ENCODE measurements at places on chromosomes 4 and X.
A peak's percentile ranks its signal among the peaks of the same experiment; 100 is the strongest.

DNA sequence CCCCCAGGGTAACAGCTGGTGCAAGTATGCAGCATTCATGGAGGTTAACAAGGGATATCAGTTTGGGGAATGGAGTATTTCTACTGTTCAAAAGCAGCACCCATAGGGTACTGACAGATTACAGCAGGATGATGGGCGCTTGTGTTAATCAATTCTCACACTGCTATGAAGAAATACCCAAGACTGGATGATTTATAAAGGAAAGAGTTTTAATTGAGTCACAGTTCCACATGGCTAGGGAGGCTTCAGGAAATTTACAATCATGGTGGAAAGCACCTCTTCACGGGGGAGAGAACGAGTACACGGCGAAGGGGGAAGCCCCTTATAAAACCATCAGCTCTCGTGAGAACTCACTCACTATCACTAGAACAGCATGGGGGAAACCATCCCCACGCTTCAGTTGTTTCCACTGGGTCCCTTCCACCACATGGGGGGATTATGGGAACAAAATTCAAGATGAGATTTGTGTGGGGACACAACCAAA lies 64.1 kb downstream of the TNIP2 start:
- DNase-seq, result no peak

DNA sequence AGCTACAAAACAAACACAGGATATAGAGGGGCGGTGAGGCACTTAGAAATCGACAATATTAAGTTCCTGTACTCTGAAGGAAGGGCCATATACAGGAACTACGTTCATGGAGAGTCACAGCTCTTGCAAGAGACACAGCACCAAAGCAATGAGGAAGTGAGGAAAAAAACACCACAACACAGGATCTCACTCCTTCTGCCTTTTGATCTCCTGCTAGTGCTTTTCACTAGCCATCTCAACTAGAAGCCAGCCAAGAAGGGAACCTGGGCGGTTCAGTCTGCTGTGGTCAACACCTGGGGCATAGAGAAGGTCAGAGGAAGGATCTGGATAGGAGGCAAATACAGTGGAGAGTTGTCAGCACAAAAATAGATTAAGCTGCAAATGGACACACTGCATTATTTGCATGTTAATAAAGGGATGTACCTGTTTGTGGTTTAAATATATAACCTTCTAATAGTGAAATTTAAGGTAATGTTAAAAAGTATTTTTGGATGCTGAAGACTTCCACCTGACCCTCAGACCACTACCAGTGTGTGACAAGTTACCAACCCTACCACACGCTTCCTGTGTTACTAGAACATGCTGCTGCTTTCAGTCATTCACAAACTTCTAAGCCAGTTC lies 104.6 kb downstream of the DTHD1 start:
- peak; percentile 18 for DNase-seq

GRCh38 chr4:9685692-9686091 lies 95.7 kb upstream of the DRD5 start:
- no peak for DNase-seq

DNA sequence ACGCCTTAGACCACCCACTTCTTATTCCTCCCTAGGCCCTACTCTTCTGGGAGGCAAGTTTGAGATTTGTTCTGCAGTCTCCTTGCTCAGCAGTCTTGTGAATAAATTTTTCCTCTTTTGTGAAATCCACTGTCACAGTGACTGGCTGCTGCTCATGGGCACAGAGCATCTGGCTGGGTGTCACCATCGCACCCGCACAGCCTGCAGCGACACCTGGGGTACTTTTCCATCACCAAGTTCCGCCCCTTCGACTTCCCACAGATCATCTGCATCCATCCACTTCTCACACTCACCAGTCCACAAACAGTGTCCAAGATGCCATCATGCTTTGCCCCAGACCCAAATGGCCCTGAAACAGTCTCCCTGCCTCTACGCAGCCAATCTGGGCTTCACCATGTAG lies 36.4 kb upstream of the AFAP1 start:
- DNase-seq, result no peak

DNA sequence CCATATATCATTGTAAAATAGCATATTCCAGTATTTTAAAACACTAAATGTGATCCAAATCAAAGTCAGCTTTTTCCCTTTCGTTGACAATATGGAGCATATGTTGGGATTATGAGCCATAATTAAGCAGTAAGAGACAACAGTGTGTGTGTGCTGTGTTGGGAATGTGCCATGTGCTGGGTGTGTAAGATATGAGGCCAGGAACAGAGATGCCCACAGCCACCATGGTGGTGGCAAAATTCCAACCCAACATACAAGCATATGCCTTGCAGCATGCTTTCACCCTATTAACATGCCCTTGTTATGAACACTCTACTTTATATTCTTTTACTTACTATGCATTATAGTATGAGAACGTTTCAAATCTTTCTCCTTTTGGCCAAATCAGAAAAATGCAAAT lies 1560.4 kb upstream of the TENM3 start:
- no peak for DNase-seq

- no peak for DNase-seq
Observed at GRCh38 chrX:31132821-31133241, 61.0 kb upstream of the FTHL17 start.

DNA sequence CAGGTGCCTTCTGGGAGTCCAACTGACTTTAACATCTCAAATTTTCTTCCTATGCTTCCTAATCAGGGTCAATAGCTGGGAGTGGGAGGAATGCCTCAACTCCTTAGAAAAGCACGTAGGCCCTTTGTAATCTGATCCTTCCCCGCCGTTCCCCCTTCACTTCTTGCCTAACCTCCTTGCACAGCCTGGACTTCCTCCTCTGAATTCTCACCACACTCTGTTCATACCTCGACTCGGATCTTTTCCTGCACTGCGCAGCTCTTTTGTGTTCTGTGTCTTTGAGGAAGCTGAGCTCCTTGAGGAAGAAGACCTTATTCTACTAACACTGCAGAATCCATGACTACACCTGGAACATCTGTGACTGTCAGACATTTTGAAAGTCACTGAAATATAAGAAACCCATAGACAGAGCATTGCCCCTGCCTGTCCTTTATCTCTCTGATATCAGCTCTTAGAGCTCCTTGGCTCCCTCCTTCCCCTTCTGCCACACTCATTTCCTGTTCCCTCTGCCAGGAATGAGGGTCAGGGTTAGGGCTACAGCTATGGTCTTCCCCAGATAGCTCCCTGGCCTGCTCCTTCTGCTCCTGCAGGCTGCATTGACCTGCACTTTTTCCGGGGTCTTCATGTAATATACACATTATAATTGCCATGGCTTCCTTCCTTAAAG lies 140.2 kb upstream of the LDB2 start:
- no peak for DNase-seq

DNA sequence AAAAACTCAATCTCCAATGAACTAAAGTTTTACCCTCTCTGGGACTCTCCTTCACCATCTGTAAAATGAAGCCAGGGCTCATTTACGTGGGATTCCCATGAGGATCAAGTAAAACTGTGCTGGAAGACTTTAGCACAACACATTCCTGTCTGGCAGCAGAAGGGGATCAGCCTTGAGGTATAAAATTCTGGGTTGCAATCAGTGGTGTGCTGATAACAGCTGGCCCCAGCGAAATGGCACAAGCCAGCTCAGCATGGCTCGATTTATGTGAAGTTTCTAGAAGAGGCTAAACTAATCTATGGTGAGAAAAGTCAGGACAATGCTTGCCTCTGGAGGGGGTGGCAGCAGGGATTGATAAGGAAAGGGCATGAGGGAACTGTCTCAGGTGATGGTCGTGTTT lies 28.4 kb downstream of the ZNF630 start:
- DNase-seq, result no peak

DNA sequence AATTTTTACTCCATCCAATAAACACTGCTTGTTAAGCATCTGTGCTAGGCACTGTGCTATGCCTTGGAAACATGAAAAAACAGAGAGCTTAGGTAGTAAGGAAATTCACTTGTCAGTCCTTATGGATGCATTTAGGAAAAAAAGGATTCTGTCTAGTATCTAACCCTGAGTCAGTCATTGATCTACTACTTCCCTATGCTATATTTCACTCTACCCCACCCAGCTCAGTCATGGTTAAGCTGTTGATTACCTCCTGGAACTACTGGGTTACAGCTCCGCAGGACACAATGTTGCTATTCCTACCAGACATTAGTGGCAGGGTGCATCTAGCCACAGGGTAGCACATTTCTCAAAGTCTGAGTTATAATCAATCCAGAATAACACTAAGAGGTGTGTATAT lies 2.9 kb upstream of the USP53 start:
- no peak for DNase-seq

DNA sequence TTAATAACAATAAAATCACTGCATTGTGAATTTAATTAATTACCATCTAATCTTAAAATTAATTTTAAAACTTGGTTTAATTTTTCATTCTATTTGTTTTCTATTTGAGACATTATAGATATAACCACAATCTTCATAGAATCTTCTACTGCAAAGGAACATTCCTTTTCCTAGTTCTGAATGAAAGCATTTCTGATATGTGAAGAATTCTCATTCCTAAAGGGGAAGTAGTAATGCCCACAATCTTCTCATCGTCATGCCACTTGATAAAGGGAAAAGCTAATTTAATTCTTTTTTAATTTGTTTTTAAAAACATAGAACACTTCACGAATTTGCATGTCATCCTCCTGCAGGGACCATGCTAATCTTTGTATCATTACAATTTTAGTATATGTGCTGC lies 23.7 kb downstream of the MGARP start:
- DNase-seq, result no peak

DNA sequence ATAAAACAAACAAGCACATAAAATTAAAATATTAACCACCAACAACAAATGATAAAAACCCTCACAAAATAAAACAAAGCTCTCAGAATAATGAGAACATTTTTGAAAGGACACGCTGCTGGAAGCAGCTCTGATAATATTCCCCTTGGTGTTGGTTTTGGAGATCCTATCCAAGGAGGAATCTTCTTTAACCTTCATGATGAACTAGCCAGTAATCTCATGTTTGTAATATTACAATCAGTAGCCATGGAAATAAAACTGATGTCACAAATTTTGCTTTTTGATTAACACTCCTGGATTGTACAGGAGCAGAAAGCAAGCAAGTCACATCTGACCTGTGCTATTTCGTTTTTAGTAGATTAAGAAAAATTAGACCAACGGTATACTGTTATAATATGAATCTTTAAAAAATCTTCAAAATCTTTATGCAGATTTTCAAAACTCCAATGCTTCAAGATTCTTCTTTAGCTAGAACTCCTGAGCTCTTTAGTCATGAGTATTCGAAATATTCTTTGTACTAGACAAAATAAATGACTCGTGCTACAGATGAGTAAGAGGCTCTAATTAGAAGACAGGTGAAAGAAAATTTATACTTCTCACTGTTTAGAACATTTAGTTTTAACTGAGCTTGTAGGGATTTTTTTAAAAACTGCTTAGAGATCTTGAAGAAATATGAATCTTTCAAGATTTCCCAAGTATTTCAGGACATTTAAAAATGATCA lies 154.1 kb downstream of the RASL11B start:
- DNase-seq, result no peak

DNA sequence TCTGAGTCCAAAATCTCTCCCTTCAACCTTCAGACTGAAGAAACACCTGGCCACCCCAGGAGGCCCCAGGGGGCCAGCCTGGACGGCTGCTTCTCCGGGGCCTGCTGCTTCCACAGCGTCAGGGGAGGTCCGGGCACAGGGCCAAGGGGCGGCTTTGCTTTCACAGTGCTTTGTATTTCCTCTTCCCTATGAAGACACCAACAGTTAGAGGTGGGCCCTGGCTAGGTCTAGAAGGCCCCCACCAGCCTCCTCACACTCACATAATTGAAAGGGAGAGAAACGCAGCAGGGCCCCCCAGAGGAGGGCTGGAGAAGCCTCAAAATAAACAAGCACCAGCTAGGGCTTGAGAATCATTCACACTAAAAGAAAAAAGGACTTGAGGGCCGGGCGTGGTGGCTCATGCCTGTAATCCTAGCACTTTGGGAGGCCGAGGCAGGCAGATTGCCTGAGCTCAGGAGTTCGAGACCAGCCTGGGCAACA lies 17.8 kb downstream of the SCD5 start:
- no peak for DNase-seq

DNA sequence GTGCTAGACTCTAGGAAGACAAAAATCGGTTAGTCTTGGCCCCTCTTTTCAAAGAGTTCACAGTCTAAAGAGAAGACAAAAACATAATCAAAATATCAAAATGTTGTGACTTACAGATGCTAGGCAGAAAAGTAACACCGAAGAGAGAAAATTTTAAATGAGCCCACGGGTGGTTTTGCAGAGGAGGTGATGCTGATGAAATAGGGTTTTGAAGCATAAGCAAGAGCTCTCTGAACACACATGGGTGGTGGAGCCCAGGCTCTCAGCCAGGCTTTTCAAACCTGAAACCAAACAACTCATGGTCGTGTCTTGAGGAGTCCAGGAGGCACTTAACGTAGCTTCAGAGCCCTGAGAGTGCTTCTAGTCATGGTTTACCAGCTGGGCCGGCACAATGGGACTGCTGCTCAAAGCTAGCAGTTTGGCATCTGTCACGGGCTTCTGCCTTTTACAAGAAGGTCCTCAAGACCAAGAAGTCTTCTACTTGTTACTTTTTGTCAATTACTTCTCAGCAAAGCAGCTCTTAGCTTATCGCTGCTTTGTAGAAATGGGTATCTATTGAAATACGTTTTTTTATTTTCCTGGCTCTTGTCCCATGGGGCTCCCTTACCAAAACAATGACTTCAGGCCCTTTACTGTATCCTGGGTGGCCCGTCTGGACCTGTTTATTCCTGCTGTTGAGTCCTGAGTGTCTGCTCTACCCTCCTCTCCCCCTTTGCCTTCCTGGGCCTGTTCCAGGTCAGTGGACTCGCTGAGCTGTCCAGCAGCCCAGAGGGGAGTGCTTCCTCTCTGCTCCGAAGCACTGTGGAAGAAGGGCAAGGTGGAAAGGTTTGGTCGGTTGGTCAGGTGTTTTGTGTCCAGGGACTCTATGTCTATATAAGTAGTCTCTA lies 69.5 kb downstream of the TNIP2 start:
- no peak for DNase-seq

- DNase-seq, result no peak
Observed at GRCh38 chrX:15475486-15475885, 17.6 kb downstream of the PIR start.

- no peak for DNase-seq
Observed at GRCh38 chr4:87521757-87522374, 7.3 kb downstream of the SPARCL1 start.

DNA sequence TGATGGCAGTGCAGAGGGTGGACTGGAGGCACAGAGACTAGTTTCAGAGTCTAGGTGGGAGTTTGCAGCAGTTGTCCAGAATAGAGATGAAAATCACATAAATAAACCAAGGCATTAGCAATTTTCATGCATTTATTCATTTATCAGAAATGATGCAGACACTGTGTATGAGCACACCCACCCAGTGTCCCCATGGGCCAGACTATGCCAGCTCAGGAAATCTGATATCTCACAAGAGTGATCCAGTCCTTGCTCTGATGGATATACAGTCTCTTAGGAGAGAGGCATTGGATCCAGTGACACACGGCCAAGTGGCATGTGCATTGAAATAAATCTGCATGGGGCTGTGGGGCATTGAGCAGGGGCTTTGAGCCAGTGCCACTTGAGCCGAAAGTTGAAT lies 228.2 kb downstream of the FRMPD4 start:
- DNase-seq, result no peak

- no peak for DNase-seq
Observed at GRCh38 chr4:61992351-61992750, 792.2 kb downstream of the ADGRL3 start.

GRCh38 chr4:69843932-69844331 lies 16.0 kb downstream of the SULT1E1 start:
- DNase-seq, result no peak

Measured in activated T-helper 2 cell treated with anti-CD3 and anti-CD28 coated beads, Interferon-gamma antibody, Interleukin-2, Interleukin-4, amounts not matched to agents 10 μg/mL and 5 μg/mL and 100 μg/mL, durations not matched to agents 14 hours and 24 hours and 36 hours (primary cell).